ENCODE measurements at places on chromosomes 1 and 21. TPM values are rescaled to one million over a fixed set of nuclear protein-coding genes. Genes with fewer than 3 reads are reported as not detected.

Gene DNAI4
- 0.68 TPM for total RNA-seq

- no peaks in the 10 kb centered on the region for H3K36me3 ChIP-seq
- no peak overlapping the region for H3K4me3 ChIP-seq
- H3K27me3 ChIP-seq = no peaks in the 10 kb centered on the region
- no peak for DNase-seq
These were observed 35.1 kb upstream of the RGS7 start for GRCh38 chr1:241391926-241392710.

DNA sequence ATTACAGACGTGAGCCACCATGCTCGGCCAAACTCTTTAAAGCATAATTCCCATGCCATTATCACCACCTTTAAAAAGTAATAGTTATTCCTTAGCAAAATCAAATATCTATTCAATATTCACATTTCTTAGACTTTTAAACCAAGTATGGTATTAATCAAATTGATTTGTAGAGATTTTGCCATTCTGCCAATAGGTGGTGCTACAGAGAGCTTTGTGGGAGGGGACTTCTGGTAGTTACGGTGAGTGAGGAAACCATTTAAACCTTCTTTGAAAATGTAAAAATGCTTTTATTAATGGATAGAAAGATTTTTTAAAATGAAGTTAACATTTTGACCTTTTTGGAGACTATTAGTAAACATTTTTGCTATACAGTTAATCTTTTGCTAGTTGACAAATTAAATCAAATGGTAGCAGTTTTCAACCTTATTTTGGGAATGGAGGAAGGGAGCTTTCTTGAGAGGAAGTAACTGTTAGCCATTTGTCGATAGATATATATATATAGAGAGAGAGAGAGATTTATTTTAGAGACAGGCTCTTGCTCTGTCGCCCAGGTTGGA is 19.3 kb downstream of the IARS2 start:
- H3K27me3 ChIP-seq = no peaks in the 10 kb centered on the region
- peaks cover 63% of the 10 kb centered on the region for H3K36me3 ChIP-seq
- no peak overlapping the region for H3K4me3 ChIP-seq
- H3K27ac ChIP-seq = no peak overlapping the region
- no peaks in the 10 kb centered on the region for H3K4me1 ChIP-seq

DNA sequence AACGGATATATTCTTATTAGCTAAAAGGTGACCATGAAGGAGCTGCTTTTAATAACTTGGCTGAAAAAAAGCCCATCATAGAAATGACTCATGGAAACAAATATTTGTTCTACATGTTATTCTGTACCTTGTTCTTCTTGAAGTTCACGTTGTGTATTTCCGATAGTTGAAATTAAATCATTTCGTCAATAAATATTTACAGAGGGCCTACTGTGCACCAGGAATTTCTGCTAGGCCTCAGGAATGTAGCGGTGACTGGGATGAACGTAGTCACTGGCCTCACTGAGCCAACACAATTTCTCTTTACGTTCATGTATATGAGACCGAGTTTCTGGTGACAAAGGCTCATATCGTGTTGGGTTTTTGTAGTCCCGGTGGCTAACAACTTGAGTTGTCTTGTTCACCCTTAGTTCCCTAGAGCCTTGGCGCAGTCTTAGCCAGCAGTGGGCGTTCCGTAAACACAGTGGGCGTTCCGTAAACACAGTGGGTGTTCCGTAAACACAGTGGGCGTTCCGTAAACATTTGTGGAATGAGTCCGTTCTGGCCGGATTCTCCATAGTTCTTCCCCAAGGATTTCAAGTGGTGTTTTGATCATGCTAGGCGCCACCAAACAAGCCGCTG is 53.2 kb upstream of the VAMP3 start:
- H3K27me3 ChIP-seq = peaks cover 40% of the 10 kb centered on the region
- H3K4me1 ChIP-seq = no peaks in the 10 kb centered on the region
- no peak overlapping the region for H3K4me3 ChIP-seq

DNA sequence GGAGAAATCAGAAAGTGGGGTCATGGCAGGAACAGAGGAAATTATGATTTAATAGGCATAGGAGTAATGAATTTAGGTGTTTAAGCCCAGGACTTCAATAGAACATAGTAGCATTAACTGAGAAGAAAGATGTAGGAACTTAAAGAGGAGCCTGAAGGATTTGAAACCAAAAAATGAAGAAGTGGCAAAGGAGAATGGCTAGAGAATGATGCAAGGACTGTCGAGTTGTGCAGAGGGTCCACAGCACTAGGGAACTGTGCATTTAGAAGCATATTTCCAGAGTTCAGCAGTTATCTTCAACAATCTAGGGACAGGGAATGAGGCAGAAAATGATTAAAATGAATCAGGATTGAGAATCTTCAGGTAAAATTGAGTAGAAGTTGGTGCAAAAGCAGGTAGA is 328.1 kb upstream of the LYPLAL1 start:
- no peaks in the 10 kb centered on the region for H3K27me3 ChIP-seq
- no peak overlapping the region for H3K4me3 ChIP-seq
- no peak overlapping the region for H3K27ac ChIP-seq
- no peaks in the 10 kb centered on the region for H3K36me3 ChIP-seq
- H3K4me1 ChIP-seq = peaks cover 8% of the 10 kb centered on the region

DNA sequence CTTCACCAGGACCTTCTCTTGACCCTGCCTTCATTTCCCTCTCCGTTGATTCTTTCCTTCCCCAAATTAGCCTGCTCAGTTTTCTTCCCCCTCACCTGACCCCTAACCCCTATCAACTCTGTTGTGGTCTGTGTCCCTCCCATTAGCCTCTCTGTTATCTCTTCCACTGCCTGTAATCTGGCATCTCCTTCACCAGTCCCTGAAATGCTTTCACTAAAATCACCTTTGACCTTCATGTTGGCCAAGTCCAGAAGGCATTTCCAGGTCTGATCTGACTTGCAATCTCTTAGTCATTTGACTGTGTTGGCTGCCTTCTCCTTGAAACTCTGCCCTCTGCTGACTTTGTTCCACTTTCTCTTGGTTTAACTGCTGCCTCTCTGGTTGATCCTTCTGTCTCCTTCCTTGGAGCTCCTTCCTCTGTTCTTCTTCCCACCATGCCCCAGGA is 28.2 kb downstream of the ATP8B2 start:
- H3K36me3 ChIP-seq = peaks cover 3% of the 10 kb centered on the region
- H3K4me3 ChIP-seq = peak overlapping the region; percentile 43
- no peak overlapping the region for H3K27ac ChIP-seq
- no peaks in the 10 kb centered on the region for H3K27me3 ChIP-seq

DNA sequence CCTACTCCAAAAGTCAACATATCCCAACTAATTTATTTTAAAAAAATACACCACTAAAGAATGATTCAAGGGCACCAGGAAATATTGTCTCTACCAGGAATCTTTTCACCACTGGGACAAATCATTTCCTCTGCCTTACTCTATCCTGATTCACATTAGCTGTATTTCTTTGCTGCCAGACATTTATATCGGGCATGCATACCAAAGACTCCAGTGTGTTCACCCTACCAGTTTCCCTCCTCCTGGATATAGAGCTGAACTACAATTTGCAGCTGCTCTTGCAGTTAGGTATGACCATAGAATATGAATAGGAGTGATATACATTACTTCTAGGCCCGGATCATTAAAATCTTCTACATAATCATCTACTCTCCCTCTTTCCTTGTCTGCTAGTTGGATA is 7.6 kb downstream of the KCNJ6 start:
- no peaks in the 10 kb centered on the region for H3K36me3 ChIP-seq
- DNase-seq = no peak
- no peaks in the 10 kb centered on the region for H3K27me3 ChIP-seq
- H3K4me1 ChIP-seq = no peaks in the 10 kb centered on the region
- no peak overlapping the region for H3K4me3 ChIP-seq

DNA sequence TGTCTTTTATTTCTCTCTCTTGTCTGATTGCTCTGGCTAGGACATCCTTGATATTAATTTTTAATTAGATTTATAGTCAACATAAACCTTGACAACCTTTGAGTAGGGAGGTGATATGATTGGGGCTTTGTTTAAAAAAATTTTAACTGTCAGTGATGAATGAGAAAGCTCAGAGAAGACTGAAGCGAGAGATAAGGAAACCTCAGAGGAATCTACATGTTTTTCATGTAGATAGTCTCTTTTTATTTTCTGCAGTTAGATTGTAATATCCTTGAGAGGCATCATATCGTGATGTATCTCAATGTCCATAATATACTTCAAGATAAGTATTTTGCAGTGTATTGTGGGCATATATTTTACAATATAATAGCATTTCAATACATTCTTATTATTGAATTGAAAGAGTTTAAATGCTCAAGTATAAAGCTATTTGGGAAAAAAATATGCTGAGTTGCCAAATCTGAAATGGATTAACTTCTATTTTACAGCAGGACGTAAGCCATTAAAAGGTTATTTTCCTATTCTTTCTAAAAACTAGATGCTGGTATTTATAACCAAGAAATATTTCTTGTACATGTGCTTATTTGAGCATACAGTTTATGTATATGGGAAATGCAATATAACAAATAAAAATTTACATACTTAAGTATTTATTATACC is 802.4 kb upstream of the ADGRL4 start:
- H3K27me3 ChIP-seq = no peaks in the 10 kb centered on the region
- H3K27ac ChIP-seq = no peak overlapping the region
- no peak for DNase-seq
- no peaks in the 10 kb centered on the region for H3K4me1 ChIP-seq

- no peaks in the 10 kb centered on the region for H3K27me3 ChIP-seq
- no peak for DNase-seq
- no peaks in the 10 kb centered on the region for H3K36me3 ChIP-seq
- peak overlapping the region; percentile 82 for H3K27ac ChIP-seq
- H3K4me1 ChIP-seq = no peaks in the 10 kb centered on the region
These were observed 801 bp upstream of the GORAB start for GRCh38 chr1:170530972-170531757.

DNA sequence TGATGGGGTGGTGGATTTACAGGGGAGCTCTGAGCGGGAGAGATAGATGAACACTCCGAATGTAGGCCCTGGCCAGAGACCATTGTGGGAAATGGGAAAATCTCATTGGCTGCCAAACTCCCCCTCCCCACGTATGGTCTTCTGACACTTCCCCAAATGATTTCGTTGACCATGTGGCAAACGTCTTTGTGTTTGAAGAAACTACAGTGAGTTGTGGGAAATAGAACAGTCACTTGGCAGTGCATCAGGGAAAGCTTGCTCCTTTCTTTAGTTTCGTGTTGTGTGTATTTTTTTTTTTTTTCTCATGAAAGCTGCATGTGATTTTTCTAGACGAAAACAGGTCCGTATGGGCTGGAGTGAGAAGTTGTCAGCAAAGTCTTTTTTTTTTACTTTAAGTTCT is 25.0 kb upstream of the GRIK3 start:
- H3K27me3 ChIP-seq = peaks cover 11% of the 10 kb centered on the region
- no peak overlapping the region for H3K4me3 ChIP-seq

- H3K4me1 ChIP-seq = no peaks in the 10 kb centered on the region
- H3K27ac ChIP-seq = no peak overlapping the region
- no peak for DNase-seq
- H3K27me3 ChIP-seq = no peaks in the 10 kb centered on the region
- no peak overlapping the region for H3K4me3 ChIP-seq
These were observed 3.8 kb downstream of the DDX59 start for GRCh38 chr1:200665861-200666260.
